ENCODE measurements at places on chromosomes 5 and 9.

- no peak for DNase-seq
These were observed 10.3 kb downstream of the GOLPH3 start for GRCh38 chr5:32163785-32164184.

DNA sequence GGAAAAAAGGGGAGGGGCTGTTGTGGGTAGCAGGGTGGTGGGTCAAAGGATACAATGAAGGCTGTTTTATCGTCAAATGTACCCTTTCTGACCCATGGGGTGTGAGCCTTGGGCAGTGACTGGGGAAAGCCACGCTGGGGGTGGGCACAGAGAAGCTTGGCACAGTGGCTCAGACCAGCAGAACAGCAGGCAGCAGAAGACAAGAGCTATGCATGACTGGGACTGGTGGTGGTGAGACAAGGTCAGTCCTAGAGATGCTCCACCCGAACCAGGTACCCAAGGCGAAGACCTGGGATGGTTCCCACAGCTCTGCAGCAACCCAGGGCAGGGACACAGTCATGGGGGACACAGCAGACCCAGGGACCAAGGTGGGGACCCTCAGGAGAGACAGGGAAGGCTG is 38.3 kb downstream of the BICD2 start:
- no peak for DNase-seq

DNA sequence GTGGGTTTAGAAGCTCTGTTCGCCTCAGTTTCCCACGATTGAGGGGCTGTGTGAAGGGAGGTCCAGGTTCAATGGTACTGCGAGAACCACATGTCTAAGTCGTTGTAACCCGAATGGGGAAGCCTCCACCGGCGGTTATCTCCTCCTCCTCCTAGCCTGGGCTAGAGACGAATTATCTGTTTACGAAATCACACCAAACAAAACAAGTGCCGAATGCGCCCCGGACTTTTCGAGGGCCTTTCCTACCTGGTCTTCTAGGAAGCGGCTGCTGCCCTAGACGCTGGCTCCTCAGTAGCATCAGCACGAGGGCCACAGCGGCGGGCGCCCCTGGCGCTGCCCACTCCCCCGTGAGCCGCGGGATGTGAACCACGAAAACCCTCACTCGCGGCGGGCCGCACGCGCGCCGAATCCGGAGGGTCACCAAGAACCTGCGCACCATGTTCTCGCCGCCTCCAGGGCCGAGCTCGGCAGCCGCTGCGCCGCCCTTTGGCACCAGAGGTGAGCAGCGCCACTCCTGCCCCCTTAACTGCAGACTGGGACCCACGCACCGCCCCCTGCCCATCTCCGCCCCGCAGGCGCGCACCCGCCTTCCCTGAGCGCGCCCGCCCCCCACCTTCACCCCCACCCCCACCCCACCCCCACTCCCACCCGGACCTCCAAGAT is at the start of gene CDKN2A:
CDKN2A (minus strand) TSS at position 500 of the 663 bp plus-strand sequence.
- no peak for DNase-seq

DNA sequence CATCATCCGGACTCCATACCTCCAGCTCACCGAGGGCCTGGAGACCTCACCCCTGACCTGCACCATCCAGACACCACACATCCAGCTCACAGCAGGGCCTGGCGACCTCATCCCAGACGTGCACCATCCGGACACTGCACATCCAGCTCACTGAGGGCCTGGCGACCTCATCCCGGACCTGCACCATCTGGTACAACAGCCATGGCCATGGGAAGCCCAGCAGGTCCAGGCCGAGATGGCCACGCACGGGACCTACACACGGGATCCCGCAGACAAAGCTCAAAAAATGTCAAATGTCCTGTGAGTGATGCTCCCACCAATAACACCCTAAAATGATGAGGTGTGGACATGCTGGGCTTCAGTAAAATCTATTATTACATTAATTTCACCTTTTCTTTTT is 9.7 kb downstream of the TERT start:
- DNase-seq: no peak

DNA sequence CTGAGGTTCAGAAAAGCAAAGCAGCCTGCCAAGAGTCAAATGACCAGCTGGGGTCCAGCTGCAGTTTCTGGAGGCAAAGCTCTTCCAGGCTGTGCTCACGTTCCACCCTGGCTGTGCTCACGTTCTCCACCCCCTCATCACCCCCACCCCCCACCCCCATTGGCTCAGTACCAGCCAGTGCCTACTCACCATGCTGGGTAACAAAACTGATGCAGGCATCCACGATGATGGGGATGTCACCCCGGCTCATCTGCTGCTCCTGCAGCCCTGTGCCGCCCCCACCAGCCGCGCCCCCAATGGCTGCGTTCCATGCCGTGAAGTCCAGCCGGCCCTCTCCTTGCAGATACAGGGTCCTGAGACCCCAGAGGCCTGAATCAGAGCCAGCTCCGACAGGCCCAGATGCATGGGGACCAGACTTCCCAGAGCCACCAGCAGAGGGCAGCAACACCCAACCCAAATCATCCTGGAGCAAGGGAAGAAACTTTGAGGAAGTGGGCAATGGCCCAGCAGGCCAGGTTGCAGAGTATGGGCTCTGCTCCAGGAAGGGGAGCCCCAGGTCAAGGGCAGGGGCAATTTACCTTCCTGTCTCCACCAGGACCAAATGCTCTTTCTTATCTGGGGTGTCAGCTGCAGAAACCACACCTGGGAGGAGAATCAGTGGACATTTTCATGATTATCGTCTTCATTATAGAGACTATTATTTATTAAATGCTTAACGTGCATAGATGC is 13.7 kb upstream of the FCHSD1 start:
- peak; percentile 37 for DNase-seq

- no peak for DNase-seq
These were observed 64.2 kb upstream of the SMIM23 start for GRCh38 chr5:171721464-171721863.

DNA sequence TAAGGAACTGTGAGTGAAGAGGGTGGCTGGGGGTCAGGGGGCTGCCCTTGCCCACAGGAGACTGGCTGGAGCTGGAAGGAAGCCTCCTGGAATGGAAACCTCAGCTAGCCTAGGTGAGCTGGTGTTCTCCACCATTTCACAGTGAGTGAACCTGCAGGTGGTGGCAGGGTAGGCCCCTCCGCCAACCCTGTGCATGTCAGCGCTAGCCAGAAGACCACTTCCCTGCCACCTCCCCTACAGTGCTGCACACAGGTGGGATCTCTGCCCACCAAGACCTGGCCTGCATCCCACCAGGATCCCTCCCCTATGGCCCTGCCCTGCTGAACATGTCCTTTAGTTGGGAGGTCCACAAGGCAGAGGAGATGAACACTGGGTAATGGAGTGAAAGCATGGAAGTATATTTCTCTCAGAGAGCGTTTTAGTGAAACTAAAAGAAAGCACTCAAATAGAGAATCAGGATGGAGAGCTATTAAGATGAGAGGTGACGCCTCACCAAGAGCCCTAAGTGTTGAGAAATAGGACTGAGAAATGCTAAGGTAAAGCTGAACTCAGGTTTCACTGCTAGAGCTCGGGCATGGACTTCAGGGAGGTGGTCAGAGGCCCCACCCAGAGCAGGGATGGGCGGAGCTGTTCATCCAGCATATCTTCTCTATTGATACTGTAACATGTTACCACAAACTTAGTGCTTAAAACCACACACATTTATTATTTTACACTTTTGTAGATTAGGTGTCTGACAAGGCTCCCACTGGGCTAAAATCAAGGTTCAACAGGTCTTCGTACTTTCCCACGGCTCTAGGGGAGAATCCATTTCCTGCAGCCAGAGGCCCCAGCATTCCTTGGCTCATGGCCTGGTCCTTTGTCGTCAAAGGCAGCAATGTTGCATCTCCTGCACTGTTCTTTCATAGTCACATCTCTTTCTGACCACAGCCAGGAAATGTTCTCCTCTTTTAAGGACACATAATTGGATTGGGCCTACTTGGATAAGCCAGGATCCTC is 83.2 kb downstream of the DIRAS2 start:
- DNase-seq: no peak
